ENCODE measurements at places on chromosomes 3 and 15.

- DNase-seq = no peak
Observed at GRCh38 chr3:133113526-133113925, 75.3 kb downstream of the TMEM108 start.

DNA sequence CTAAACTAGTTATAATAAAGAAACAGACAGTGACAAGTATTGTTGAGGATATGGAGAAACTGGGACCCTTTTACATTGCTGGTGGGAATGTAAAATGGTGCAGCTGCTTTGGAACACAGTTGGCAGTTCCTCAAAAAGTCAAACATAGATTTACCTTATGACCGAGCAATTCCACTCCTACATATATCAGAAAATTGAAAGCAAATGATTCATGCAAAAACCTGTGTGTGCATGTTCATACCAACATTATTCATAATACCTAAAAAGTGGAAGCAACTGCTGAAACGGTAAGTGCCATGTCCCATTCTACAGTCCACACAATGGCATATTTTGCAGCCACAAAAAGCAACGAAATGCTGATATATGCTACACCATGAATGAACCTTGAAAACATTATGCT lies 12.2 kb upstream of the SEC61A1 start:
- no peak for DNase-seq

- DNase-seq = no peak
Observed at GRCh38 chr15:51335538-51336410, 2.6 kb downstream of the CYP19A1 start.

GRCh38 chr3:165233501-165234195 lies 37.5 kb upstream of the SLITRK3 start:
- no peak for DNase-seq

All from activated naive CD8-positive, alpha-beta T cell treated with anti-CD3 and anti-CD28 coated beads, Interleukin-2, amount 10 ng/mL, durations not matched to agents 7 days and 5 days (primary cell).